ENCODE measurements at places on chromosomes 1 and 21. TPM values are rescaled to one million over a fixed set of nuclear protein-coding genes. Genes with fewer than 3 reads are reported as not detected.

Gene REG4
- polyA plus RNA-seq, result not detected

Gene KRTAP11-1
- not detected for polyA plus RNA-seq

Gene TEX38
- polyA plus RNA-seq, result not detected

Gene NAV1
- polyA plus RNA-seq, result 17.5 TPM

Gene RHOC
- polyA plus RNA-seq, result 734 TPM

DNA sequence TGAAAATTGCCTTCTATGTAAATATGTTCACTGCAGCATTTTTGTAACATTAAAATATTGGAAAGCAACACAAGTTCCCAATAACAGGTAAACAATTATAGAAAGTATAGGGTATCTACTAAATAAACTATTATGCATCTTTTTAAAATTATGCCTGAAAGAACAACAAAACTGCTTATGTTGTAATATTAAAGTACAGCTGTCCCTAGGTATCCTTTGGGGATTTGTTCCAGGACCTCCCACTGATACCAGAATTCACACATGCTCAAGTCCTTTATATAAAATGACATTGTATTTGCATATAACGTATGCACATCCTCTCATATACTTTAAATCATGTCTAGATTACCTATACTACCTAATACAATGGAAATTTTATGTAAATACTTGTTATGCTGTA lies 121.8 kb upstream of the TNFSF4 start:
- no peak for DNase-seq

Gene HIVEP3
- polyA plus RNA-seq, result 4.8 TPM

Data from AG04450 (cell line).